Stomach (tissue), 19 donors: ENCODE measurements at places on chromosomes 3 and 15. TPM values are rescaled to one million over a fixed set of nuclear protein-coding genes. Genes with fewer than 3 reads are reported as not detected.
A peak's percentile ranks its signal among the peaks of the same experiment; 100 is the strongest.

DNA sequence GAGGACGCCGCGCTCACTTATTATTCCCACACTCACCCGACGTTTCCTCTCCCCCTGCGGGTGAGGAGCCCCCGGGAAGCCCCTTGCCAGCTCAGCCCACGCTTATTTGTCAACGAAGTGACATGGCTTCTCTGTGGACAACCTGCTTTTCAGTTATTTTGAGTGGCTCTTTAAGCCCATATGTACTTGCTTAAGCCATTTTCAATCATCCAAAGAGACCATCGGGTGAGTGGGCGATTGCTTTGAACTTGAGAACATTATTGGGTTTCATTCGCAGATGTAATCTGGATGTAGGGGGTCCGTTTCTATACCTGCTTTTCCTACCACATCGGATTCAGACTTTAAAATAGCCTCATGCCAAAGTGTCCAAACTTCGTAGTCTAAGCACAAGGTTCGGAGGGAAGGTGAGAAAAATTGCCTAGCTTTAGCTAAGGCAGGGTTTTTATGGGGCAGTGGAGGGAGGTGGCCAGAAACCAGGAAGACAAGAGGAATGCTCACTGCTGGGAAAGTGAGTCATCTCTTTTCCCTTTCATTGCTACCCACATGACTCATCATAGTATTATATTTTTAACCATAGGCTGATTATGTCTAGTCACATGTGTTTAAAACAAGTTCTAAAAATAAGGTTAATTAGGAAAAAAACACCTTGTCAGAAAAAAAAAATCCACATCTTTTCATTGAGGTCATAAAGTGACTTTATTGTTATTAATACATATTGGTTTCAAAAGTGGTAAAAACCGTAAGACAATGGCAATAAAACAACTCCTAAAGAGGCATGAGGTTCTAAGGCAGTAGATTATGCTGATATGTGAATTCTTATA lies 773.1 kb upstream of the NR2F2 start:
- H3K27me3 ChIP-seq = no peaks in the 10 kb centered on the region
- H3K4me3 ChIP-seq = no peak overlapping the region
- no peak for DNase-seq

GRCh38 chr3:108441071-108441507 lies 69.3 kb downstream of the MYH15 start:
- no peak overlapping the region for H3K27ac ChIP-seq
- H3K4me3 ChIP-seq = no peak overlapping the region
- no peaks in the 10 kb centered on the region for H3K4me1 ChIP-seq
- H3K27me3 ChIP-seq = no peaks in the 10 kb centered on the region
- H3K36me3 ChIP-seq = no peaks in the 10 kb centered on the region
- no peak for DNase-seq

DNA sequence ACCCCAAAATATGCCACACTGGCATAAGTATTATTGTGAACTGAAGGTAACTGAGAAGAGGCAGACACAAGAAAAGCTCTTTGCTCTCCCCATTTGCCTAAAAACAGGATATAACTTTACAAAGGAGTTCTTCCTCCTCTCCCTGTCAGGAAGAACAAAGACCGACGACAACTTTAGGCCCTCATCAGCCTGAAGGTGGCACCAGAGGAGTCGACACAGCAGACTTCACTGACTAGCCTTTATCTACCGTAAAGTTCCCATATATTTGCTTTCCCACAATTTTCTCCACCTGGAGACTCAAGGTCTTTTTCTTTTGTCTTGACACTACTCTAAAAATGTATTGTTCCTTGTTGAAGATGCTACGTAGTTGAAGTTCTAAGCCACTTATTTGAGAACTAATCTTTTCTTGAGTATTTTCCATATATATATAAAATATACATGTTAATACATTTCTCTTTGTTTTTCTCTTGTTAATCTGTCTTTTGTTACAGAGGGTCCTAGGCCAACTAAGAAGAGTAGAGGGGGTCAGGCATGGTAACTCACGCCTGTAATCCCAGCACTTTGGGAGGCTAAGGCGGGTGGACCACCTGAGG lies 16.2 kb upstream of the XIRP1 start:
- peaks cover 9% of the 10 kb centered on the region for H3K4me1 ChIP-seq
- DNase-seq = peak; percentile 78

GRCh38 chr15:51736751-51737521 lies 519 bp downstream of the LYSMD2 start:
- H3K36me3 ChIP-seq = no peaks in the 10 kb centered on the region
- H3K27me3 ChIP-seq = no peaks in the 10 kb centered on the region
- peak; percentile 80 for DNase-seq
- H3K4me3 ChIP-seq = peak overlapping the region; percentile 87
- H3K27ac ChIP-seq = peak overlapping the region; percentile 94

GRCh38 chr3:39346785-39347585 lies 17.5 kb downstream of the CCR8 start:
- H3K4me3 ChIP-seq = no peak overlapping the region
- DNase-seq = no peak
- H3K36me3 ChIP-seq = no peaks in the 10 kb centered on the region
- H3K27ac ChIP-seq = no peak overlapping the region
- peaks cover 5% of the 10 kb centered on the region for H3K4me1 ChIP-seq

DNA sequence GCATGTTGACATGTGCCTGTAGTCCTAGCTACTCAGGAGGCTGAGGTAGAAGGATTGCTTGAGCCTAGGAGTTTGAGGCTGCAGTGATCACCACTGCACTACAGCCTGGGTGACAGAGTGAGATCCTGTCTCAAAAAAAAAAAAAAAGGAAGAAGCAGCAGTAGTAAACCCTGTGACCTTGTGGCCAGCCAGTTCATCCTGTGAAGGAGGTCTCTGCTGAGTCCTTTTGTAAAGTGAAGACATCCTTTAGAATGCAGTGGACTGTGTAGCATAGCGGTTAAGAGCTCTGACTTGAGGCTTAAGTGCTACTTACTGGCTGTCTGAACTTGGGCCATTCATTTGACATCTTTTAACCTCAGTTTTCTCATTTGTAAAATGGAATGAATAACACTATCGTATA lies 8.3 kb downstream of the EXOSC7 start:
- no peaks in the 10 kb centered on the region for H3K27me3 ChIP-seq
- H3K4me1 ChIP-seq = peaks cover 10% of the 10 kb centered on the region
- no peak for DNase-seq
- no peak overlapping the region for H3K4me3 ChIP-seq
- H3K27ac ChIP-seq = peak overlapping the region; percentile 23

DNA sequence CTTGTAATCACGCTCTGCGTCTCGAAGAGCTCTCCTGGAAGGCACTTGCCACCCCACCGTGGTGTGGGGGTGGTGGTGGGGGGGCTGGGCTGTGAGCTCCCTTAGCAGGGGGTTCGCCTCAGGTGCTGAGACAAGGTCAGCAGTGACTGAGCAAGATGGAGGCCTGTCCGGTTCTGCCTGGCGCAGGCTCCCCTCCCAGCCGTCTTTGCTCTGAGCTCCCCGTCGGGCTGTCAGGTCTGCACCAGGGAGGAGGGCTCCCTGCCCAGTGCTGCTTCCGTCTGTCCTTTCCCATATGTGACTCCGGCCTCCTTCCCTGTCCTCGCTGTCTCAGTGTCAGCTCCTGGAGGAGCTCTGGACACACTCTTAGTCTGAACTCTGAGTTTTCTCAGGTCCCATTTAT lies 80.0 kb downstream of the PLXNA1 start:
- H3K36me3 ChIP-seq = no peaks in the 10 kb centered on the region
- no peaks in the 10 kb centered on the region for H3K4me1 ChIP-seq
- no peak overlapping the region for H3K4me3 ChIP-seq
- no peak overlapping the region for H3K27ac ChIP-seq
- peaks cover 31% of the 10 kb centered on the region for H3K27me3 ChIP-seq

- no peaks in the 10 kb centered on the region for H3K27me3 ChIP-seq
- peaks cover 28% of the 10 kb centered on the region for H3K4me1 ChIP-seq
- H3K4me3 ChIP-seq = no peak overlapping the region
Observed at GRCh38 chr15:57387564-57388076, 11.3 kb downstream of the CGNL1 start.

DNA sequence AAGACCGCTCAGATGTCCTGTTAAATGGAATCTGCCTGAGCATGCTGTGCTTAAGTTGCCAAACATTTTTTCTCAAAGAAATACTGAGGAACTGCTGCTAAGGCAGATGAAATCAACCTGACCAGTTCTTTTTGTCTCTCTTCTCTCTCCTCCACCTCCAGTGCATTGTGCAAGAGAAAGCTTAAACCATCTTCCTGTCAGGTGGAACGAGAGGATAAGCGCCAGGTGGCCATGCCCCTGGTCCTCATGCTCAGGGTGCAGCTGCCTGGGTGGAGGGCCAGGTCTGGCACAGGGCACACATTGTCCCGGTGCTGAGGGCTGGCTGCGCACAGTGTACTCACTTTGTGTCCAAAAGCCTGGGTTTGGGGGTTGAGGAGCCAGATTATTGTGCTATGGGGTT lies 176.2 kb upstream of the TP63 start:
- no peaks in the 10 kb centered on the region for H3K4me1 ChIP-seq
- H3K36me3 ChIP-seq = no peaks in the 10 kb centered on the region
- no peak overlapping the region for H3K4me3 ChIP-seq
- H3K27ac ChIP-seq = no peak overlapping the region

DNA sequence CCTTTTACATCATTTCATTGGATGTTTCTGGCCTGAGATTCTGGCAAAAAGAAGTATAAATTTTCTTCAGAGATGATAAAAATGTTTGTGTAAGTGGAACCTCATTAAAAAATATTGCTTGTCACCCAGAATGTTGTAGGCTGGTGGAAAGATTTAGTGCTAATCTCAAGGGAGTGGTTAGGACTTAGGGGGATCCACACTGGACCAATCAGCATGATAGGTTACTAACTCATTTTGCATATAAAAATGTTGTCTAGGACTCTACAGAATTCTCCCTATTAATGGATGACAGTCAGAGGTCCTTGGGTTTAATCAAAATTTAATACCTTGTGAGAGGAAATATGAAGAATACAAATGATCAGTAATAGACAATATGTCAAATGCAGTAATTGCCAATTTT lies 108.6 kb upstream of the TNIK start:
- H3K36me3 ChIP-seq = no peaks in the 10 kb centered on the region
- no peak overlapping the region for H3K4me3 ChIP-seq
- H3K4me1 ChIP-seq = peaks cover 9% of the 10 kb centered on the region
- no peaks in the 10 kb centered on the region for H3K27me3 ChIP-seq
- no peak for DNase-seq

DNA sequence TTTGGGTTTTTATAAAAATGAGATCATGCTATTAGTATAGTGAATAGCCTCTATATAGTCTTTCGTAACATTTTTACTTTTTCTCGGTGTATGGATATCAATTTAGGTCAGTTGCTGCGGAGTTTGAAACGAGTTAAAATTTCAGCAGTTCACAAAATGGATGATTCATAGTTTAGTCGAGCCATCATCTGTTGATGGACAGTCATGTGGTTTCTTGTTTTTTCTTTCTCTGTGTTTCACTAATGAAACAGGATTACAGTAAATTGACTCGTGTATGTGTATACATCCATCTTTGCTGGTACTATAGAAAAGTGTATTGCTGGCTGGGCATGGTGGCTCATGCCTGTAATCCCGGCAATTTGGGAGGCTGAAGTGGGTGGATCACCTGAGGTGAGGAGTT lies 106.8 kb downstream of the IGF1R start:
- H3K36me3 ChIP-seq = no peaks in the 10 kb centered on the region
- no peak overlapping the region for H3K4me3 ChIP-seq
- H3K27ac ChIP-seq = no peak overlapping the region
- no peak for DNase-seq

GRCh38 chr3:63921741-63922482 lies 9.7 kb upstream of the SCAANT1 start:
- peak; percentile 20 for DNase-seq
- peaks cover 60% of the 10 kb centered on the region for H3K36me3 ChIP-seq
- H3K27me3 ChIP-seq = no peaks in the 10 kb centered on the region
- no peak overlapping the region for H3K27ac ChIP-seq

- no peak overlapping the region for H3K4me3 ChIP-seq
- H3K27ac ChIP-seq = no peak overlapping the region
- H3K36me3 ChIP-seq = no peaks in the 10 kb centered on the region
Observed at GRCh38 chr3:55169608-55170072, 241.8 kb upstream of the LRTM1 start.

GRCh38 chr15:33377204-33377603 lies 66.4 kb downstream of the RYR3 start:
- no peak overlapping the region for H3K4me3 ChIP-seq
- peaks cover 7% of the 10 kb centered on the region for H3K4me1 ChIP-seq
- no peak overlapping the region for H3K27ac ChIP-seq
- H3K27me3 ChIP-seq = no peaks in the 10 kb centered on the region
- no peaks in the 10 kb centered on the region for H3K36me3 ChIP-seq

- no peak overlapping the region for H3K27ac ChIP-seq
- peaks cover 27% of the 10 kb centered on the region for H3K4me1 ChIP-seq
- peaks cover 22% of the 10 kb centered on the region for H3K27me3 ChIP-seq
- no peak overlapping the region for H3K4me3 ChIP-seq
- no peak for DNase-seq
- no peaks in the 10 kb centered on the region for H3K36me3 ChIP-seq
Observed at GRCh38 chr3:72658466-72659100, 189.7 kb downstream of the SHQ1 start.

GRCh38 chr15:68418611-68419161 lies 13.3 kb downstream of the ITGA11 start:
- peaks cover 20% of the 10 kb centered on the region for H3K4me1 ChIP-seq
- peak; percentile 83 for DNase-seq
- H3K27ac ChIP-seq = no peak overlapping the region
- no peaks in the 10 kb centered on the region for H3K27me3 ChIP-seq
- H3K4me3 ChIP-seq = no peak overlapping the region

DNA sequence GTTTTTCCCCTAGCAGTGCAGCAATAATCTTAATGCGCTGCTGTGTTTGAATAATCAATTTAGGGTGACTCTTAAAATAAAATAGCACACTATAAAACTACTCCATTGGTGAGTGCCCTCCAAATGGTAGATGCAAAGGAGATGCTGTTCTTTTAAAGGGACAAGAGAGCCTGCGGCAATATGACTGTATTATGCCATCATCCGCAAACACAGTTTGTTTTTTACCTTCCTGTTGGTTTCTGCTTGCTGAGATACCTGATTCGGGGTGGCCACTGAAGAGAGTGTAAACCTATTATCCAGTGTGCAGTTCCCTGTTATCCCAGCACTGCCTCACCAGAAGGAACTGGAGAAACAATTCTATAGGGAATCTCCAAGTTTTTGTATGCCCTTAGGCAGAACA lies 523.1 kb upstream of the TGFBR2 start:
- no peak for DNase-seq
- no peak overlapping the region for H3K27ac ChIP-seq

- H3K4me3 ChIP-seq = peak overlapping the region; percentile 31
- no peak overlapping the region for H3K27ac ChIP-seq
- no peaks in the 10 kb centered on the region for H3K27me3 ChIP-seq
- H3K36me3 ChIP-seq = no peaks in the 10 kb centered on the region
- DNase-seq = no peak
Observed at GRCh38 chr3:150220799-150221198, 187.3 kb upstream of the TSC22D2 start.

Gene TMEM207
- not detected for total RNA-seq

Gene TUSC7
- not detected for total RNA-seq

Gene WDR93
- total RNA-seq = not detected

Gene SLC2A2
- total RNA-seq = 2.9 TPM

Gene TMA7
- total RNA-seq = 234 TPM

Gene XXYLT1
- 11.4 TPM for total RNA-seq

Gene MEX3B
- total RNA-seq = not detected

Gene AHSG
- total RNA-seq = not detected

Gene STRIT1
- not detected for total RNA-seq

Gene GOLGA6A
- total RNA-seq = not detected

Gene SV2B
- not detected for total RNA-seq

Gene NIPA2
- total RNA-seq = 280 TPM
